ENCODE measurements at places on chromosomes 3 and 15.

- no peak for DNase-seq
Measured at GRCh38 chr15:96888764-96889163, 558.3 kb downstream of the NR2F2 start.

DNA sequence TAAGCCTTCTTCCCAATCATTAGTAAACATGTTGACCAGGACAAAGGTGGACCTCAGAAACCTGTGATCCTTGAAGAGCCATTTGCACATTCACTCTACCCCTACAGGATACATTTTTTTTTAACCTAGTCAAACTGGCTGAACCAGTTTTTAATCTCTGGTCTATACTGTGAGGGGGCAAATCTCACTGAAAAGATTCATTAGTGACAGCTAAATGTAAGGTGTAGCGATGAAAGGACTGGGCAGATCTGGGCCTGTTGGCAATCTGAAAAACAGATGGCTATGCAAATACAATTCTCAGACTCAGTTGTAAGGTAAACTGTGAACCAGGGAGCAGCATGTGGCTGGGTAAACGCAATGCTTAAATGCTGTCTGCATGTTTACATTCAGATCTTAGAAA, 75.6 kb upstream of the SNTN start:
- DNase-seq: no peak

DNA sequence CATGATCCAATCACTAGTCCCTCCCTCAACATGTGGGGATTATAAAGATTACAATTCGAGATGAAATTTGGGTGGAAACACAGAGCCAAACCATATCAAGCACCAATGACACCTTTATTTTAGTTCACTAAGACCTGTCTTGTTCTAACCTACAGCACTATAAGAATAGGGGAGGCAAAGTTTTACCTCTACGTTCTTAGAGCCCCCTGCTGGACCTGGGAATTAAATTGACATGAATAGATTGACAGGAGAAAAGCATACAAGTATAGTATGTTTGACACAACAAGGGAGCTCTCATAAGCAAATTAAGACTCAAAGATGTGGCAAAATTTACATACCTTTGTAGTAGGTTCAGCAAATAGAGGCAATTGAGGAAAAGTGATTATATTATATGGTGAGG, 974.4 kb upstream of the ALCAM start:
- no peak for DNase-seq

- DNase-seq: no peak
Measured at GRCh38 chr15:54064365-54064764, 86.1 kb downstream of the UNC13C start.

DNA sequence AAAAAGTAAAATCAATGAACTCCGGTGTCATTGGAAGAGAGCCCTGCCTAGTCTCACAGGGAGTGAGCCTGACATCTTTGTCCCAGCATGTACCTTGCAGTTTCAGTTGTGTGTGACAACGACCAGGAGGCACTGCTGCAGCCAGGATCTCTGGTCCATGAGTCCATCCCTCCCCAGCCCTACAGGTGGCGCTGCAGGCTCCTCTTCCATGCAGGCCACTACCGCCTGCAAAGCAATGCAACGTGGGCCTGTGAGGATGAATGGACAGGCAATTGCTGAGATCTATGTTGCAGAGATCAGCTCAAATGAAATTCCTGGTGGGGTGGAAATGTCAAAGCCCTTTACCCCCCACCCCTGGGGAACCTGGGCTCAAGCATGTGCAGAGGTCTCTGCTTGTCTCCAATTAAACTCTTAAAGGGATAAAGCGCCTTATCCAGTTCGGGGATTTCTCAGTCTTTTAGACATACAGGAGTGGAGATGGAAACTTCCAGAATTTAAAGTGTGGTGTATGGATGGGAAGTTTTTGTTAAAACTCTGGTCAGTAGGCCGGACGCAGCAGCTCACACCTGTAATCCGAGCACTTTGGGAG, 35.8 kb downstream of the TKT start:
- peak; percentile 85 for DNase-seq

DNA sequence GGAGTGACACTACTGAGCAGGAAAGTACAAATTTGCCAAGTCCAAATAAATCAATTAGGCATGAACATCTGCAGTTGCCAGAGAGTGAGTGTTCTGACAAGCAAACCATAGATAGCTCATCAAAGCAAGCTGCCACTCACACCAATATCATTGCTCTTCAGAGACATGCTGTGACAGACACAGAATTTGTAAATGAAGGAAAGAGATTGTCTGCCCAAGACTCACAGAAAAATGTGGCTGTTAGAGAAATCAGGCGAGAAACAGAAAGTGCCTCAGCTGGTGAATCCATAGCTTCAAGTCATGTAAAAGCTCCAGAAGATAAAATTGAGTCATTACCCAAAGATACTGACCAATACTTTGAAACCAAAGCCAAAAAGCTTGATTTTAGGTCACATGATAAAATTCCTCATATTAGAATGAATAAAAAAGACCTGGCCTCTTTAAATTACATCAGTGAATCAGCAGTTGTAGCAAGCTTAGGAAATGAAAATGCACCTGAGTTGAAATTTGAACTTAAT, 50.8 kb downstream of the CRYBG3 start:
- DNase-seq: peak; percentile 34

DNA sequence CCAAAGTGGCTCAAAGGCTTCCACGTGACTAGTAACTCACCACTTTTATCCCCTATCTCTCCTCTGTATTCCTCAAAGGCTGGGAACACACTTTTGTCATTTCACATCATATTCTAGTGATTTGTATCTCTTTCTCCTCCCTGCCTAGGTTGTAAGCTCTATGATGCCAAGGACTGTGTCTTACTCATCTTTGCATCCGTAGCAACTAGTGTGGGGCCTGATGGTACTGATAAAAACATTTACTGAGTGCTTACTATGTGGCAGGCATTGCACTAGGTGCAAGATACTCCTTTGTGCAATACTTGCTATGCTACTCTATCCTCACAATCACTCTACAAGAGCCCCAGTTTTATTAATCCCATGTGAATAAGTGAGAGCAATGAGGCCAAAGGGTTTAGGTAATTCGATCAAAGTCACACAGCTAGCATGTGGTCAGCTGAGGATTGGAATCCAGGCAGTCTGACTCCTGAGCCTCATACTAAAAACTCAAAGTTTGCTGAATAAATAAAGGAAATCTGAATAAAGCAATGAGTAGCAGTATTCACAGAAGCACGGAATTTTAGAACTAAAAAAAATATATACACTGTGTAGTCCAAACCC, 342.6 kb upstream of the ICE2 start:
- DNase-seq: no peak

DNA sequence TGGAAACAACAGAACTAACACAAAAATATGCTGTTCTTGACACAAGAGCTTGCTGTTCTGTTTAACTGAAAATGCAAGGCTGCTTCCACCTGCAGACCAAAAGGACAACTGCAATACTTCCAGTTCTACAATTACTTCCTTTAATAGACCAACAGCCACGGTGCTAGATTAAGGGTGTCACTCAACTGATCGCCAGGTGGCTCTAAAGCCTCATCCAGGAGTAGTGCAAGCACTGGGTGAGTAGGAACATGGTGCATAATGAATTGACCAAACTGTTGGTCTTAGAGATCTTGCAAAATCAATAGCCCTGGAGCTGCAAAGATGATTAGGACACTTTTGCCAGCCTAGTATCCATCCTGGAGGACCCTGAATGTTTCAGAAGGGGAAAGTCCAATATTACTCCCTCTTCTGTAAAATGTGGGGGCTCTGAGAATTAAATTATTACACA, 3.6 kb upstream of the CLDN16 start:
- DNase-seq: peak; percentile 63

- no peak for DNase-seq
Measured at GRCh38 chr3:99698932-99699331, 60.5 kb downstream of the COL8A1 start.

GRCh38 chr3:62558549-62559112, 185.3 kb upstream of the FEZF2 start:
- DNase-seq: peak; percentile 38

GRCh38 chr15:44315126-44315525, 26.6 kb downstream of the GOLM2 start:
- no peak for DNase-seq

- DNase-seq: no peak
Measured at GRCh38 chr3:171446301-171446700, 13.9 kb downstream of the TNIK start.

GRCh38 chr3:14867936-14868570, 49.3 kb downstream of the FGD5 start:
- no peak for DNase-seq

- no peak for DNase-seq
Measured at GRCh38 chr15:99955181-99955525, 221.9 kb upstream of the LYSMD4 start.

GRCh38 chr3:120646771-120647432, 35.1 kb downstream of the HGD start:
- DNase-seq: peak; percentile 78

DNA sequence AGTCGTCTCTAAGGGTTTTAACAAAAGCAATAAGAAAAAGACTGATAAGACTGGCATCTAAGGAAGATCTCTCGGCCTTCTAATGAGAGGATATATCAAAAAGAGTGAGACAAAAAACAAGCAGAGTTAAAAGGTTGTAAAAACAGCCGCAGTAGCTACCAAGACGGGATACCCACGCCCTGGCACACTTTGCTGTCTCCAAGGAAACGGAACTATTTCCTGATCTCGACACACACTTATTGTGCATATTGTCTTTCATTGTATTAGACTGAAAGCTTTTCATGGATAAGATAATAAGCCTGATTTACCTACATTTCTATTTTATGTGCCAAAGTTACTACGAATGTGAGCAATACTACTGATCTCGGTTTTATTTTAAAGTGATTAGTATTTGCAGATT, 161.5 kb upstream of the MCTP2 start:
- DNase-seq: no peak

GRCh38 chr3:185976977-185977678, 39.3 kb upstream of the TRA2B start:
- peak; percentile 79 for DNase-seq

DNA sequence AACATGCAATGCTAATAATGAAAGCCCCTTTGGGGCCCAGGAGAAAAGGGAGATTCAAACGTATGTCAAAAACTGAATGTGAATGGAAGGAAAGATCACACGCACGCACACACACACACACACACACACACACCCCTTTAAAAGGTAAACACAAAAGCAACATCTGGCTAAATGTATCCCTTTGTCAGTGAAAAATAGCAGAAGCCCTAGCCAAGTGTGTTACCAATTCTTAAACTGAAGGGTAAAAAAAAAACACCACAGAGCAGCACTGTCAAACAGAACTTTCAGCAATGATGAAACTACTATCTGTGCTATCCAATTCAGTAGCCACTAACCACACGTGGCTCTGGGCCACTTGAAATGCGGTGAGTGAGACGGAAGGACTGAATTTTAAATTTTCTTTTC, 4.9 kb downstream of the RFTN1 start:
- DNase-seq: peak; percentile 45

- DNase-seq: peak; percentile 5
Measured at GRCh38 chr15:95990833-95991232, 339.7 kb upstream of the NR2F2 start.

All from cardiac fibroblast (primary cell).